ENCODE measurements at places on chromosomes 12 and 14. TPM values are rescaled to one million over a fixed set of nuclear protein-coding genes. Genes with fewer than 3 reads are reported as not detected.

GRCh38 chr14:103006991-103007520 is 50.3 kb downstream of the CDC42BPB start:
- no peak for DNase-seq

Gene TMEM52B
- total RNA-seq, result not detected

DNA sequence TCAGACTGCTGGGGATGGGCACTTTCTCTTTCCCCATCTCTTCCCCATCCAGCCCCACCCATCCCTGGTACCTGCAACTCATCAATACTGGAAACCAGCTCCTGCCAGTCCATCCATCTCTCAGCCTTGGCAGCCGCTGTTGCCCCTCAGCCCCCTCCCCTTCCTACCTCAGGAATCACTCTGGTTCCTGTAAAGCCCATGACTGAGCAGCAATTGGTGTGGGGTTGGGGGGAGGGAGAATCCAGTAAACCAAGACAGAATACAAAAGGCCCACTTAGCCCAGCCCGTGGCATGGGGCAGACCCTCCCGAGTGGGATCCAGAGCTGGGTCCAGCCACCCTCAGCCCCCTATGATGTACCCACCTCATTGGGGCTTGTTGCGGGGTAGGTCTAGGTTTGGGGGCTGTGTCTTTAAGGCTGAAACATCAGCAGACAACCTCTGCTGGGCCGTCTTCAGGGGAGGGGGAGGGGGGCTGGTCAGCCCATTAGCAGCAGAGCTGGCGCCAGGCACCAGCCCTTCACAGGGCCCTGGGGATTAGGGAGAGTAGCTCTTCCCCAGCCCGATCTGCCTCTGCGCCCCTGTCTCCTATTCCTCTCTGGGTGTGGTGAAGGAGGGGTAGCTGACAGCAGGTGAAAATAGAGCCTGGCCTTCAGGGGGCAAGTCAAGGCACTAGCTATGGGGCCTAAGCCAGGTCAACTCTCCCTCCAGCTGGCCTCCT is 702 bp upstream of the PRPH start:
- no peak for DNase-seq

Gene RNF212B
- not detected for total RNA-seq

GRCh38 chr12:47237751-47238211 is 158.0 kb upstream of the AMIGO2 start:
- DNase-seq, result no peak

All from A673 (cell line).